ENCODE measurements at places on chromosomes 3 and 15.
A peak's percentile ranks its signal among the peaks of the same experiment; 100 is the strongest.

DNA sequence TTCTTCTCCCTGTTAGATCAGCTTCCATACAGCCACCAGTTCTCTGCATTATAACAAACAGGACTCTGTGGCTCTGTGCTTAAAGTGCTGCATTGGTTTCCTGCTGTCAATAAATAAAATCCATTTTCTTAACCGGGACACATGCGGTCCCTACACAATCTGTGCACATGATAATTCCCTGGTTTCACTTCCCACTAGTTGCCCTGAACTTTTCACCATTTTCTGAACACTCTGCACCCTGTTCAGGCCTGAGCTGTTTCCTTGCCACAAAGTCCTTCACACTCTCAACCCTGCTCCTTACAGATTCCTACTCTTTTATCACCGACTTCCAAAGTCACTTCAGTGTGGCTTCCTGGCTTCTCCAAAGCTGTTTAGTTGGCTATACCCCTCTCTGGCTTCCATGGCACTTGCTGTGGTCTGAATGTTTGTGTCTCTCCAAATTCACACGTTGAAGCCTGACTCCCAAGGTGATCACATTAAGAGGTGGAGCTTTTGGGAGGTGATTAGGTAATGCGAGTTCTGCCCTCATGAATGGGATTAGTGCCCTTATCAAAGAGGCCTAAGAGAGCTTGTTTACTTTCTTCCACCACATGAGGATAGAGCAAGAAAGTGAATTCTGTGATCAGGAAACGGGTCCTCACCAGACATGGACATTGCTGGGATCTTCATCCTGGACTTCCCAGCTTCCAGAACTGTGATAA is 233.4 kb downstream of the CHST2 start:
- no peak for DNase-seq

- no peak for DNase-seq
Observed at GRCh38 chr3:157700405-157700804, 197.2 kb upstream of the VEPH1 start.

DNA sequence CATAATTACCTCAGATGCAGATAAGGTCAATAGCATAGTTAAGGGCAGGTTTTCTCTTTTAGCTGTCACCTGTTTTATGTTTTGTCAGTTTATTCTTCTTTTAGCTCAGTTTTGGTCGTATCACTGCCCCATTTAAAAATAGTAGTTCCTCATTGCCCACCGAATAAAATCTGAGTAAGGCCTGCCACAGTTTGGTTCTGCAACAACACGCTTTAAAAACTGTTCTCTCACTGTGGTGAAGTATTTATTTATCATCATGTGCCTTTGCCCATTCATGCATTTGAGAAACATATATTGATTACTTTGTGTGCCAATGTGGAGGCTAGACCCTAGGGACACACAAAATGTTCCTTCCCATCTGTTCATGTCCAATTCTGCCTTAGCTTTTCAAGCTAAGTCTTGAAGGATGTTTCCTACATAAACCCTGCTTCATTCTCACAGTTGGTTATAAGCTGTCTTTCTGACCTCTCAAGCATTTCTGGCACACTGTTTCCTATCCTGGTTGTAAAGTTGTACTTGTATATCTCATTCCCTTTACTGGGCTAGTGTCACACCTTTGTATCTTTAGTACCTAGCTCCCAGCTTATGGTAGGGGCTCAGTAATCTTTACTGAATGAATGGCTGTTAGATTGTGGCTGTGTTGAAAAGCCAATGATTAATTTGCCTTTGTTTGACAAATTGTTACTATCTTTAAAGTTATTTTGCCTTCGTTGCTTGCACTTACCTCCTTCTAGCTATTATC is 23.9 kb downstream of the AKAP13 start:
- DNase-seq: no peak

DNA sequence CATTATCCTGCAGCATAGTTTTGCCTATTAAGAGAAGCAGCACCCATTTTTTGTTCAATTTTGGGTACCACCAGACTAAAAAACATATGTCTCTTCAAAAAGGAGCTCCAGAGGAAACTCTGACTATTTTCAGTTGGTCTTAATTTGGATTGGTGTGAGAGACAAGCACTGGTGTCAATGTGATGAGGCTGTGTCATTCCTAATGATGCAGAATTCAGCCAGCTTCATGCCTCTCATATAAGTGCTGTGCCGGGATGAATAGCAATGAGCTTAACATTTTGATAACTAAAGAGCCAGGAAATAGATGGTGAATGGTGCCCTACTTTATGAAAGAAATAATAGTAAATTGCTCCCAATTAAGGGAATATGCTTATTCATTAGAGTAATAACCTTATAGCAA is 15.9 kb downstream of the POPDC2 start:
- DNase-seq: no peak

DNA sequence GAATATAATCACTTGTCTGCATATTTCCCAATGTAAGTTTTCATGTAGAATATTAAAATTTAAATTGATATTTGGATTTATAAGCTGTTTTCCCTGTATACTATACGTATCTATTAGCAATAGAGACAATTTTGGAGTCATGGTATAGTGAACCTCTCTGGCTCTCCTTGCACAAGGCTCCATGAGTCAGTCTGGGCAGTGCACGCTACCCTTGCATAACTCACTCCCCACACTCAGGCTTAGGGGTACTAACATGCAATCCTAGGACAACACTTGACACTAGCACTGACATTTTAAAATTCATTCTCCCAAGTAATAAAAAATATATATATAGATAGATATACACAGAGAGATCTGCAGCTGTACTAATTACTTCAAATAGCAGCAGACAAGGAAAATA is 39.2 kb downstream of the SLC24A1 start:
- no peak for DNase-seq

DNA sequence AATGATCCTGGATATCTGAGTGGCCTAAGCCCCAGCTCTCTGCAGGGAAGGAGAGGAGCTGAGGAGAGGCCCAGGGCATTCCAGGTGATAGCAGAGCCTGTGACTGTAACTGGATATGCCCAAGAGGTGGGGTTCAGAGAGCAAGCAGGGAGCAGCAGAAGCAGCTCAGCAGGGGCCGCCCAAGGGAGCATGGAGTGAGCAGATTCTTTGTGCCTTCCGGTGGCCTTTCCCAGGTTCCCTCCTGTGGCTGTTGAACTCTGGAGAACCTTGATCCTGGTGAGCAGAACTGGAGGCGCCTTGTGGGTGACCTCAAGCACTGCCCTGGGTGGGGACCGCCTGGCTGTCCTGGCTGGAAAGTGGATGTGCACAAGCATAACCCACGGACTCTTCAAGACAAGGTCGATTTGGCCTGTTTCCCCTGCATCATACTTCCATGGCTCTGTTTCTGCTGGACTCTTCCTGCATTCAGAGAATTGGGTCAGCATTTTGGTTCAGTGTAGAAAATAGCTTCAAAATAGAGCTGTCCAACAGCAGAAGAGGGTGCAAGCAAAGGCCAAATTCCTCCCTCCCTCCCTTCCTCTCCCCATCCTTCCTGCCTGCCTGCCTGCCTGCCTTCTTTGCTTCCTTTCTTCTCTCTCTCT is 76.1 kb downstream of the ARNT2 start:
- no peak for DNase-seq

DNA sequence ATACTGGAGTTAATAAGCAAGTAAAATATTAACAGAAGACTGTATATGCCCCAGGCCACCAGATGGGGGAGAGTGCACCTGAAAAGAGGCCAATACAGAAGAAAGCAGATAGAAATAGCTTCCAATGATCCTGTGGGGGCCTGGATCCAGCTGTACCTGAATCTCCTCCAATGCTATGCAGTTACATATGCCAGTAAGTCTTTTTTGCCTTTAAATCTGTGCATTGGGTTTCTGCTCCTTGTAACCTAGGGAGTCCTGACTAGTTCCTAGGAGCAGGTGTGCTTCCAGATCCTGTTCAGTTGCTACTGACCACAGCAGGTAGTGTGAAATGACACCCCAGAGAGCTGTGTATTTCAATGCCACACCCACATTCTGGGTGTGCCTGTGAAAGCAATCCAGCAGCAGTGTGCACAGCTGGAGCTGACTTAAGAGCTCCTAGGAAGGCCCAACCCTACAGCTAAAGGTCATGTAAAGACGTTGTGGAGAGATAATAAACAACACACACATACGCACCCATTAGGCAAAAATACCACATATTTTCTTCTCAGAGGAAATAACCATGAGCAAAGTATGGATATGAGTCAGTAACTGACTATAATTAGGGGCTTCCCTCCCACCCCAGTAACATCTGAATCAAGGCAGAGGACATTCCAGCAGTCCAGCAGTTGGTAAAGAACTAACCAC is 62.2 kb upstream of the AKAP13 start:
- no peak for DNase-seq

DNA sequence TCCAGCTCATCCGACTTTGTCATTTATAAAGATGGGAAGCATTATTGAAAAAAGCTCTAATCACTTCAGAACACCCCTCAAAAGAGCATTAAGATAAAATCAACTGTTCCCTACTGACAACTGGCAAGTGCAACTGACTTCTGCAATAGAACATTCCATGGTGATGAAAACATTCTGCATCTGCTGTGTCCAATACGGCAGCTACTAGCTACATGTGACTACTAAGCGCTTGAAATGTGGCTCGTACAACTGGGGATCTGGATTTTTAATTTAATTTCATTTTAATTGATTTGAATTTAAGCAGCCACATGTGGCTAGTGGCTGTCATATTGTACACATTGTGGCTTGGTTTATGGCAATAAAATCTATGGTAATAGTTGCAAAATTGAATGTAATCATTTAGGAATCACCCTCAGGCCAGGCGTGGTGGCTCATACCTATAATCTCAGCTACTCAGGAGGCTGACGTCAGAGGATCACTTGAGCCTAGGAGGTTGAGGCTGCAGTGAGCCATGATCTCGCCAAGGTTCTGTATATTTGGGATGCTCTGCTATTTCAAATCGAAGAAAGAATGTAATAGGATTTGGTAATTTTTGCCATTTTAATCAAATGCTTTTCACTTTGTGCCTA is 390.3 kb downstream of the GABRB3 start:
- no peak for DNase-seq

DNA sequence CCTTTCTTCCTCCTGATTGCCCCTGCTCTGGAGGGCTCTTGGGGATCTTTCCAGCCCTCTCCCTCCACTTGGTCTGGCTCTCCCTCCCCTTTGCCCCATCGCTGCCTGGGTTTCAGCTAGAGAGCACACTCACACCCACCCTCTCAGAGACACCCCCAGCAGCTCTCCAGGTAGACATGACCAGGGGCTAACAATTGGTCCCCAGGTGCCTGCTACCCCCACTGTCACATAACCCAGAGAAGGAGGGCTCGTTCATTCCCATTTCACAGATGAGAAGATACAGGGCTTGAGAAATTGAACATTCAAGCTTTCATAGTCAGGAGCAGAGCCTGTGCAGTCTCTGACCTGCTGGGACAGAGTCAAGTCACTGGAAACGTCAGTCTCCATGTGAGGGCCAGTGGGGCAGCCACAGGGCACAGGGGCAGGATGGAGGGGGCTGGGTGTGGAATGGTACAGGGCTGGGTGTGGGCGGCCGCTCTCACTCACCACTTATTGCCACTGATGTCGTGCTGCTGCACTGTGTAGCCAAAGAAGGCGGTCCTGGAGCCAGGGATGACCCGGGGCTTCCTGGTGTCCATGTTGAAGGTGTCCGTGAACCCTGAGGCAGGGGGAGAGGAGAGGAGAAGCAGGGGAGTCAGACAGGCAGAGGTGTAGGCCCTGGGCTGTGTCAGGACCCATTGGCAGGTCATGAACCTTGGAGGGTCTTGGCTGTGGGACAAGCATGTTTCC is 29.4 kb downstream of the ITGA11 start:
- peak; percentile 62 for DNase-seq

DNA sequence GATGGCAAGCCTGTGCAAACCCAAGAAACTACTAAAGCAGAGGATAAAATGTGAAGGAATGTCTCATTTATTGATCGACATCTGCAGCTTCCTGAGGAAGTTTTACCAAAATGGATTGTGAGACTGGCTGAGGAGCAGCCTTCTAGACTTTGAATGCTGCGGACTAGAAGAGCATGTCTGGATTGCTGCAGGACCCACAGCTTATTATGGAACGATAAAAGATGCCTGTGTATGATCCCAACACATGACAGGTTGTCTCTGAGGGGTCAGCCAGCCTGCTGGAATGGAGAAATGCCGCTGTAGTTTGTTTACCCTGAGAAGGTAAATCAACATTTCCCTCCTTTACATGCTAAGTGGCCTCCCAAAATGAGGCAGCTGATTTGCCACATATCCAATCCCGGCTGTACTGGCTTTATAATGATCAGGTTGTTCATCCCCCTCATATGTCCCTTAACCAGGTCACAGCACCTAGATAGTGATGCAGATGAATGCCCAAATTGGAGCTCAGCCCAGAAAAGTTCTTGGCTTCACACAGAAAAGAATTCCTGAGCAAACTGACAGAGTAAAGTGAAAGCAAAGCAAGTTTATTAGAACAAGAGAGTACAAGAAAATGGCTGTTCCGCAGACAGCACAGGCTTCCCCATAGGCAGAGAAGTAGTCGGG is 63.9 kb downstream of the IL12A start:
- DNase-seq: no peak

DNA sequence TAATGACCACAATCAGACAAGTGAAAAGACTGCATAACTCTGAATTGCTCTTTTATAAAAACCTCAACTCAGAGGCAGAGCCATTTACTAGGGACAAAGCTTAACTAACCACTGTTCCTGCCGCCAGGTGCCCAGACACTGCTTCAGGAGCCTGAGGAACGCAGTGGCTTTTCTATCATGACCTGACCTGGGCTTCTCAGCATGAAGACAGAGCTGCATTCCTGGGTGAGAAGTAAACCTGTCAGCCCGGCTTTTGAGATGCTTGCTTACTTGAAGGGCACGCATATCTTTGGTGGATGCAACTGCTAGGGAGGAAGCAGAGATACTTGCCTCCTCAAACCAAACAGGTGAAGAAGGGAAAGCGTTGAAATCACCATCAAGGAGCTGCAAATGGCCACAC is 7.9 kb downstream of the LRRC31 start:
- DNase-seq: no peak

DNA sequence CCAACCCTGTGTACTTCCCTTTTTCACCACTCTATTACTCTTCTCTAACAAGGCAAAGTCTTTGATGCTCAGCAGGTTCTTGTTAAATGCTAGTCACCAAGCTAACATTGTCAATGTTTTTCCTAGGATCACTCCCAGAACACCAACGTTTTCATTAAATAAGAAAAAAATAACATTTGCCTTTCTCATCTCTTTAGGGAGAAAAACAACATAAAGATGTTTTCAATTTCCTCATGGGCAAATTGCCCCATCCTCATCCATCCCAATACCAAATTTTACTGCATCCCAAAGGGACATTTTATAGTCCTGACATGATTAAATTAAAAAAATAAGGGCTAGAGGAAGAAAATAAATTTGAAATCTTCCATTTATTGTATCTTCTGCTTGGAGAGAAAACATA is 106.5 kb downstream of the SUCNR1 start:
- DNase-seq: no peak

GRCh38 chr15:60390231-60390630 is 7.6 kb downstream of the ANXA2 start:
- no peak for DNase-seq
